ENCODE measurements at places on chromosomes 4 and X.

DNA sequence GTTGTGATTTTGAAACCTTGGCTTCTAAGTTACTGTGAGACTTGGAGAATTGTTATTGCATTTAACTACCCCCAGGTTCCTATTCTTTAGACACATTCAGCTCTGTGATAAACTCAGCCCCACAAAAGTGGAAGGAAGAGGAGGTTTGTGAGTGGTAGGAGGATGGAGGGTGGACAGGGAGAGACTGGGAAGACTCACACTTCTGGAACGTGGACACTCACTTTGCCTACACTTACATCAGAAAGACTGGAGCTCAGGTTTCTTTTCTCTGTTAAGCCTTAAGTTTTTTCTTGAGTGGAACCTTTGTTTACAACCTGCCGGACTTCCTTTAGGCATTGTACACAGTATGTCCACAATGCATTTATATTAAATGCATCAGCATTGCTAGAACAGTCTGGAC lies 99.0 kb downstream of the AREG start:
- no peak for DNase-seq

DNA sequence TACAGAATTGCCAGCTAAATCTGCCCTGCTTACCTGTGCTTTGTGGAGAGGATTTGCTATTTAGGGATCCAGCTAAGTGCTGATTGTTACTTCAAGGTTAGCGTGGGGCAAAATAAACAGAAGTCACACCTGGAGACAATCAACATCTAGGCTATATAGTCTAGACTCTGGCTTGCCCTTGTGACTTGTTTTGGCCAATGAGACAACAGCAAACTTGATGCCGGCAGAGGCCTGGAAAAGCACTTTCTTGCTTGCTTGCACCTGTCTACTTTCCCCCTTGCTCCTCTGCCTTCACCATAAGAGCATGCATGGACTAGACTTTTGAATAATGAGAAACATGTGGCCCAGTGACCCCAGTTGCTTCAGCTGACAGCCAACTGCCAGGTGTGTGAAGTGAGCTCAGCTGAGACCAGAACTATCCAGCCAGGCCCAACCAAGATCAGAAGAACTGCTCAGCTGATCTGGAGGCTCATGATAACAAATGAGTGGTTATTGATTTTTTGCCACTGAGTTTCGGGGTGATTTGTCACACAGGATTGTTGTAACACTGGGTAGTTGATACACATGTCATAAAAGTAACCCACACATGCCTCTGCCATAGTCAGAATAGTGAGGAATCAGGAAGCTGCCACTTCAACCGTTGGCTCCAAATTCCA lies 164.4 kb downstream of the RBMX2 start:
- DNase-seq: no peak

GRCh38 chrX:39427906-39428305 lies 626.6 kb downstream of the MID1IP1 start:
- no peak for DNase-seq

DNA sequence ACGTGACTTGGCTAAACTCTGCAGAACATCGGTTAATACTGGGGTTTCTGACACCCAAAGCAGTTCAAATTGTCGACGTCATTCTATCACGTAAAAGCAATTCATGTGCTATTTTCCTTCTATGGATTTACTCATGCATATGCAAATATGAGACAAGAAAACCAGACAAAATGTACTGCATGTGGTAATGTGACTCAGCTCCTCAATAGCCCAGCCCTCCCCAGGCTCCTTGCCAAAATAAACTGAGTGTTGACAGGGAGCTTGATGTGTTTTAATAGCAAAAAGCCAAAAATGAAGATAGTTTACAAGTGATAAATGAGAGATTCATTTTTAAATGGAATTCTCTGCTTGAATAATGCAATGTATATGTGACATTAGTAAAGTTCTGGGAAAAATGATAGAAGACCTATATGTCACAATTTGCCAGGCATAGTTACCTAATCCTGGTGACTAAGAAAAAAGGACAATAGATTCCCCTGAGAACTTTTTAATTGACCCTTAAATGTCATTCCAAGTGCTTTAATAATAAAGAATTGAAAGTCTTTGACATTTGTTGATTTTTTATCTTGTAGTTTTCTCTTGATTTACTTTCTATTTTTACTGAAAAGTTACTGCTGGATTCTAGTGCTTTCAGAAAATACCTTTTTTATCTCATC lies 1700.6 kb upstream of the TENM3 start:
- no peak for DNase-seq
